Eye (tissue), 1 donor: ENCODE measurements at places on chromosomes 5 and 9.

DNA sequence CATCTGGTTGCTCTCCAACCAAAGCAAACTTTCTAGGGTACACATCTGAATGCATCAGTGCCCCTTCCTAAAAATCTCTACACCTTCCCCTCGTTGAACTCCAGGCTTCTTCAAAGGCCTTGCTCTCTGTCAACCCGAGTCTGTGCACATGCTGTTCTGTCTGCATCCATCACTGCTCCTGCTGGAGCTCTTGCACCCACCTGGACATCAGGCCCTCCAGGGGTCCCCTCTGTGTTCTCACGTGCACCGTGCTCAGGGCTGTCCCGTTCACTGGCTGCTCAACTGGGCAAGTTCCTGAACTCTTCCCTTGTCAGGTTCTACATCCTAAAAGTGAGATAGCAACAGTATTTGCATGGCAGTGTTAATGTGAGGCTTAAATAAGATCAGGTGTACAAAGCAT lies 62.7 kb upstream of the ANGPTL2 start:
- DNase-seq, result no peak

DNA sequence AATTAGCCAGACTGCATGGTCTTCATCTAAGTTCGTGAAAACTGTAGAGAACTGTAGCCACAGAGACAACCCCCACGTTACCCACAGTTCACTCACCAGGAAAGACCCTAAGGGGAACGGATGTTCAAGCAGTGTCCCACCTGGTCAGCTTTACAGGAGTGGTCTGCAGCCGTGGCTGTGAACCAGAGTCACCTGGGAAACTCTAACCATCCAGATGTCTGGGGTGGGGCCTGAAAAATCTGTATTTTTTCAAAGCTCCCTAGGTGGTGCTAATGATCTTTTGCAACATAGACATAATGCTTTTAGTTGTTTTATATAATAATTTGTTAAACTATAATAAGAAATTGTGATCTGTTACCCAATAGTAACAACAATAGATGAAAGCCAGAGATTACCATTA lies 47.7 kb upstream of the ANGPTL2 start:
- DNase-seq, result no peak

DNA sequence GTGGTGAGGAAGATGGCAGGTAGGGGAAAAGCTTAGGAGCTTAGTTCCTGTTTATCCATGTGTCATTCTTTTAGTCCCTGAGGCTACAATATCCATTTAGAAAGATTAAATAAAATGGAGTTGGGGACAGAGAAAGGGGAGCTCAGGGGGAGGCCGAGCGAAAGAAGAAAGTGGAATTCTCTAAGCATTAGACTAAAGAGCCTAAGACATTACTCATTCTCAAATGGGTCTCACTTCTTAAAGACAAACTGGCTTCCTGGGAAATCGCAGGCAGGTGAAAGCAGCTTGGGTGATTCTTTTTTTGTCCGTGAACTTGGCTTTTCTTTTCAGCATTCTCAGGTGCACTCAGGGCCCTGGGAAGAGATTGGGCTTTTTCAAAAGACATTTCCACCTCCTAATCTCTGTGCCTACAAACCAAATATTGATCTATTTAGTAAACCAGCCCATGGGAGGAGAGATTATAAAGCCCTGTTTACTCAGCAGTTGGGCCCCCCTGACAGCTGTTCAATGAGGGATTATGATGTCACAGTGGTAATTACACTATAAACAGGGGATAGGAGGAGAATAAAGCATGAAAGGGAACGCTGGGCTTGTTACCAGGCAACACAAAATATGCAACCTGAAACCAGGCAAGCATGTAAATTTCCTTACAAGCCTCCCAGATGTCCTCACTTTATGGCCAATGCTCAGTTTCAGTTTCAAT lies 584.0 kb downstream of the ACTL7B start:
- DNase-seq, result peak; percentile 86

DNA sequence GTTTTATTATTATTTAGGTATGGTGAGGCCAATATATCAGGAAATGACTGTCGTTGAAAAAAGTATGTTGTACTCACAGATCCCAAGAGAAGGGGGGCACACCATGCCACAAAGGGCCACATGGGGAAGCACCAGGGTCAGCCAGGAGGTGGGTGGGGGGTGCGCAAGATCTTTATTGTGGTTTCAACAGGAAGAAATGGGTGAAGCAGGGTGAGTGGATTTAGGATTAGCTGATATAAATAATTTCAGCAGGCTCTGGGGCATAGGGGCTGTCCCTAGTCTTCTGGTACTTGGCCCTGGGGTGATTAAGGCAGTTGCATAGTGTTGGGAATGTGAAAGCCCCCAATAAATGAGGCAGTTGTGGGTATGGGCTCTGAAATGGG lies 8.6 kb downstream of the PDCD1LG2 start:
- no peak for DNase-seq

- DNase-seq, result peak; percentile 8
These were observed 288.3 kb upstream of the MPDZ start for GRCh38 chr9:13567833-13568232.

- no peak for DNase-seq
These were observed 235.7 kb upstream of the ADAMTSL1 start for GRCh38 chr9:18238254-18238653.

GRCh38 chr5:3853362-3853761 lies 257.7 kb downstream of the IRX1 start:
- DNase-seq, result peak; percentile 37

GRCh38 chr9:965497-965896 lies 11.0 kb upstream of the DMRT3 start:
- DNase-seq, result no peak

DNA sequence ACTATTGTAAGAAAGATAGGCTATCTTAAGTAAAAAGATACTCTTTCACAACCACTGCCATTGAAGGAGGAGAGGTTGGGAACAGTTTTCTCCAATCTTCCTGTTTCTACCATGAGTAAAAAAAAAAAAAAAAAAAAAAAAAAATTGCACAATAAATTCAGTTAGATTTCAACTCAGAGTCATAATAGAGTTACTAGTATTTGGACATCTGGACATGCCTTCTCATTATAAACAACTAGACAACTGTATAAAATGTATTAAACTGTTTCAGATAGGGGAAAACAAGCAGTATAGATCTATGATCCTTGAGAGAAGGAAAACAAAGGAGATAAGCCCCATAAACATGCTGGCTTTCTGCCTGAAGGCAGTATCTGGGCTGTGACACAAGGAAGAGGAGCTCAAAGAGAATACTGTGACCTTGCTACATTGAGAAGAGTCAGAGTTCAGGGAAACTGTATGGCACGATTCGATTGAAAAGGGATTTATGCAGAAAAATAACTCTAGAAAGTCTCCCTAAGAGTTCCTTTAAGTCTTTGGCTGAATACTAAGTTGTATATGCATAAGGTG lies 249.2 kb upstream of the POU5F2 start:
- DNase-seq, result no peak

GRCh38 chr5:160507221-160507721 lies 85.6 kb downstream of the PTTG1 start:
- DNase-seq, result no peak

DNA sequence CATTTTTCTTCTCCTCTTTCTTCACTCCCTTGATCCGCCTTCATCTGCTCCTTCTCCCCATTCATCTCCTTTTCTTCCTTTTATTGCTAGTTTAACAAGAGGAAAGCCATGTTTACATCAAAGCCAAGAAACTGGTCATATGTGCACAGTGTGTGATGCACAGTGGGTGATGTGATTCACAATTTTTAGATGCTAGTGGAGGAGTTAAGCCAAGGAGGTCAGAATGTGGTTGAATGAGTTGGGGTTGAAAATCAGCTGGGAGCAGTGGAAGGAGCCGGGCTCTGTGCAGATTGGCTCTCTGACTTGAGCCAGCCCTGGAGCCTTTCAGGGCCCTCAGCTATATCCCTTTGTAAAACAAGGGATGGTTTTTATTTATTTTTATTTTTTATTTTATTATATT lies 7.3 kb downstream of the ACER2 start:
- DNase-seq, result no peak

DNA sequence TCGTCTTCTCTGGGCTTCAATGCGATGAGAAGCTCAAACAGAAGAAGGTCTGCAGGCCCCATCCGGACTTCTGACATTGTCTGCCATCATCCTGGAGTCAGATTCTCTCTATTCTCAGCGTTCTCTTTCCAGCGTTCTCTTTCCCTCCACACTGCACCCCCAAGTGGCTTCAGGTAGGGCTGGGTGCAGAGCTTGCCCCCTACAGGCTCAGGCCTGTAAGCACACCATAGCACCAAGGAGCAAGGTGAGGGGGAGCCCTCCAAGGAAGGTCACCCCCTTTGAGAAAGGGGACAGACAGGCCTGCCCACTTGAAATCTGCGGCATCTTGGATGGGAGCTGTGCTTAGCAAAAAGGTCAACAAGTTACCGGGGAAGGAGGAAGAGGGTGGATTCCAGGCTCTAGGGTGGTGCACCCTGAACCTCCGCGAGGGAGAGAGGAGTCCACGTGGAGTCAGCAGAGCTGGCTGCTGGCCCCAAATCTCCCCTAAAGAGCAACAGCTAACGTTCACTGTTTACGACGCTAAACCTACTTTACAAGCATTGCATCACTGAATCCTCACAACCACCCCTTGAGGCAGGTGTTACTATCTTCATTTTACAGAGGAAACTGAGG lies 27.5 kb downstream of the GPX3 start:
- no peak for DNase-seq

GRCh38 chr9:126157826-126158587 lies 168.6 kb upstream of the MVB12B start:
- no peak for DNase-seq

DNA sequence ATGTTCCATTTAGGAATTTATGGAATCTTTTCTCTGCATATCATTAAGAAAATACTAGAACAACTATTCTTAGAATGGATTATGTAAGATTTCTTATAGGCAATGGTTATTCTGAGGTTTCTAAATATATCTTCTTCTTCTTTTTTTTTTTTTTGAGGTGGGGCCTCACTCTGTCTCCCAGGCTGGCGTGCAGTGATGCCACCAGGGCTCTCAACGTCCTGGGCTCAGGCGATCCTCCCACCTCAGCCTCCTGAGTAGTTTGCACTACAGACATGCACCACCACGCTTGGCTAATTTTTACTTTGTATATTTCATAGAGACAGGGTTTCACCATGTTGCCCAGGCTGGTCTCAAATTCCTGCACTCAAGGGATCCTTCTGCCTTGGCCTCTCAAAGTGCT lies 137.2 kb downstream of the SREK1 start:
- no peak for DNase-seq

- DNase-seq, result no peak
These were observed 118.2 kb downstream of the VCAN start for GRCh38 chr5:83589786-83590185.

GRCh38 chr5:179345433-179346321 lies at the start of gene ADAMTS2:
TSS of gene ADAMTS2 (minus strand) at chr5:179345461. CDS start at chr5:179345328, 133 bp downstream.
- DNase-seq, result peak; percentile 85

- no peak for DNase-seq
These were observed 206.2 kb downstream of the CEMIP2 start for GRCh38 chr9:71562140-71562539.

DNA sequence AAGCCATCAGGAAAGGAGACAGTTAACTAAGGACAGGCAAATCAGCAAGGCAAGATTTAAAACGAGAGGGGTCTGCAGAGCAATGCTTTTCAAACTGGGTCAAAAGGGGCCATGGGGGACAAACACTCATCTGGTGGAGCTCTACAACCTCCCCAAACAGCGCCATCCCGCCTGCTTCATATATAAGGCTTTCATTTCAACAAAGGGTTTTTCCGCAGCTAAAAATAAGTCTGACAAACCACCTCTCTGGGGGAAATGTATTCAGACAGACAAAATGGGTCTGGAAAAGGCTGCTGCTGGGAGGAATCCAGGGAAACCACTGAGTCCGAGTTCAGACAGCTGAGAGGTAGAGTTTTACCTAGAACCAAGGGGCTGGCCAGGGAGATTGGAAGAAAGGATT lies 8.3 kb upstream of the SEPTIN8 start:
- DNase-seq, result no peak

DNA sequence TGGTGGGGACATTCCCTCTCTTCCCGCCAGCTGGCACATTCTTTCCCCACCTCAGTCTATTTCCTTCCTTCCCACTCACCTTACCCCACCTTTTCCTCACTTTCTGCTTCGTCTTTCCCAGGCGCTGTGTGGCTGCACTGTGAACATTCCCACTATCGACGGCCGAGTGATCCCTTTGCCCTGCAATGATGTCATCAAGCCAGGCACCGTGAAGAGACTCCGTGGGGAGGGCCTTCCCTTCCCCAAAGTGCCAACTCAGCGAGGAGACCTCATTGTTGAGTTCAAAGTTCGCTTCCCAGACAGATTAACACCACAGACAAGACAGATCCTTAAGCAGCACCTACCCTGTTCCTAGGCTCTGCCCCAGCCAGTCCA lies 7.3 kb downstream of the DNAJB5 start:
- DNase-seq, result no peak

DNA sequence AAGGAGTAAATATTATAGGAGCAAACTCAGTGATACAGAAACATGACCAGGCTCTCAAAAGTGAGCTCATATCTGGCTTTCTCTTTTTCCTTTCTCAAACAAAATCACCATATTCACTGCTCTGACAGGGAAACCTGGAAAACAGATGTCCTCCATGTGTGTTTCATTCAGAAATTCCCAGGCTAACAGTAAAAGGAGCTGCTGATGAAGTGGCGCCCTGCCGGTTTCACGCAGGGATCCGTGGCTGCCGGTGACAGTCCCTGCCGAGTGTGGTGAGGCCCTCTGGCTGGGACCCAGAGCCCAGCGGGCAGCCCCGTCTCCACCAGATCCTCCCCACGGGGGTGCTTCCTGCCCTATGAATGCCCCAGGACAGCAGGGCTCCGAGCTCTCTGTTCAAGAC lies 208.1 kb downstream of the GNA14 start:
- peak; percentile 73 for DNase-seq

DNA sequence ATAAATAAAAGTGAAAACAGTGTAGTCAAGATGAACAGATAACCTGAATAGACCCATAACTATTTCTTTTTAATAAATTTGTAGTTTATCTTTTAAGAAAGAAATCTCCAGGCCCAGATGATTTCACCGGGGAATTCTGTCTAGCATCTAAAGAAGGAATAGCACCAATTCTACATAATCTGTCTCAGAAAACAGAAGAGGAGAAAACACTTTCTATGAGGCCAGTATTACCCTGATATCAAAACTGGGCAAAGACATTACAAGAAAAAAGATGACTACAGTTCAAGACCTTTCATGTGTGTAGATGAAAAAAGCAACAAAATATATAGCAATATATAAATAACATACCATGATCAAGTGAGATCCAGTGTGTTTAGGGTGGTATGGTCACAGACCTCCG lies 31.4 kb downstream of the TTC23L start:
- no peak for DNase-seq

DNA sequence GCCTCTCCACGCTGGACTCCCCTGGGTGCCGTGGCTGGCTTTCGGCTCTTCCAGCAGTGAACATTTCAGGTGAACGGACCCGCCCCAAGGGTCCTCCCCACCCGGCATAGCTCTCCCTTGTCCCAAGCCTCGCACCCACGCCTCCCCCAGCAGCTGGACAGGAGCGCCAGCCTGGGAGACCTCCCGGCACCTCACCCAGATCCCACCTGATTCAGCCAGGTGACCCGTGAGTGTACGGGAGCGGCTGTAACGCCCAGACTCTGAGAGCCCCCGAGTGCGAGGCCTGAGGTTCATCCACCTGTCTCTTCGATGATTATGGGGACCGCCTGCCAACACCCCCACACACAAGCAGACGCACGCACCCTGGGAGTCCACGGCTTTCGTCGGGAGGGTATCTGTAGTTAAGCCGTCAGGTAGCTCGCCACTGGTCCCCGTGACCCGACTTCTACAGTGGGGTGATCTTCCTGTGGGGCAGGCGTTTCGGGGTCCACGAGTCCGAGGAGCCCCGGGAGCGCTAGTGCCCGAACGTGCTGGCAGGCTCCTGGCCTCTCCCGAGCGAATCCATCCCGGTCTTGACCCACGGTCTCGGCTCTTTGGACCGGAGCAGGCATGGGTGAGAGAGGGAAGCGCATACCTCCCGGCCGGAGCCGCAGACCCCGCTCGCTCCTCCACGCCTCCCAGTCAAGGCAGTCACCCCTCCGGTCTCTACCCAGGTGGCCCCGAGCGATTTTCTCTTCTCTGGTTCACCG lies 14.9 kb downstream of the TRIM7 start:
- no peak for DNase-seq
